Posterior vena cava (tissue), 2 donors: ENCODE measurements at places on chromosomes 4 and X. TPM values are rescaled to one million over a fixed set of nuclear protein-coding genes. Genes with fewer than 3 reads are reported as not detected.

GRCh38 chrX:110082161-110082560, 79.2 kb downstream of the TMEM164 start:
- DNase-seq, result no peak

GRCh38 chrX:78378476-78379115, 51.2 kb upstream of the CYSLTR1 start:
- DNase-seq, result no peak

GRCh38 chr4:17921451-17921850, 100.1 kb downstream of the LCORL start:
- no peak for DNase-seq

Gene CT45A1
- total RNA-seq, result not detected

GRCh38 chrX:48666649-48667048, 16.9 kb upstream of the WAS start:
- peak; percentile 35 for DNase-seq

DNA sequence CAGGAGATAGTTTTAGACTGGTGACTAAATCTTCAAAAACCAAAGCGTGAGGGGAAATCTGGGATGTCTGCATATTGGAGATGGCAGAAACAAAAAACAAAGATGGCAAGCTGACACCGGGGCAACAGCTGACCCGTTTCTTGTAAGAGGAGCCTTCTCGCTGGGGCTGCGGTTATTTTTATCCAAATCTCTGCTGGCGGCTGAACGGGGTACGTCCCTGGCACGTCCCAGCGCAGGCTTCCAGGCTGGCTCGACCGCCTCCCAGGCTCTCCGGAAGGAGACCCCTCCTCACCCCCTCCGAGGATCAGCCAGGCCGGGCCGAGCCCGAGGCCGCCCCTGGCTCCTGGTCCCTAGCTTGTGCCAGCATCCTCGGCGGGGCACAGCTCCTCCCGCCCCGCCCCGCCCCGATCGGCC, 403 bp downstream of the SGCB start:
- DNase-seq, result peak; percentile 80

Gene TLR10
- total RNA-seq, result not detected

DNA sequence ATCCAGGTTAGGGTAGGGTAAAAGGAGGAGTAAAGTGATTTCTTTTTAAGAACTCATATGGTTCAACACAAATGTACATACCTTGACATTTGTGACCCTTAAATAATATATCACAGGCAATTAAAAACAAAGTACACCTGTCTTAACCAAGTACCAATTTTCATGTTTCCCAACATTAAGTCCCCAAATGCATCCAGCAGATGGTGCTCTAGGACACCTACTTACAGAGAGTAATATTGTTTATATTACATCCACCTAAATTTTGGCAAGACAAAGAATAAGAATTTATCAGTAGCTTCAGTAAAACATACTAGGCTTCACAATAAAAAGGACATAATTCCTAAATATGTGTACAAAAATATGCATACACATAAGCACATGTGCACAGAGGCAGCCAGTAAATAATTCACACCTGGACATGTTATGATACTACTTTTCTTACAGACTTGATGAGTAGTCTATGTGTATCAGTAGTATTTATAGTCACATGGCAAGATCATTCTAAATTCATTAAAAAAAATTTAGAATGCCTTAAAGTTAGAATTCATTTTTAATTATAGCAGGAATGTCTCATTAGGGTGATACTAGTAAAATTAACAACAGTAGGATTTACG, 219.7 kb downstream of the DCLK2 start:
- DNase-seq, result no peak

Gene SH3BGRL
- total RNA-seq, result 170 TPM

GRCh38 chr4:8914461-8915171, 43.0 kb upstream of the HMX1 start:
- peak; percentile 74 for DNase-seq

DNA sequence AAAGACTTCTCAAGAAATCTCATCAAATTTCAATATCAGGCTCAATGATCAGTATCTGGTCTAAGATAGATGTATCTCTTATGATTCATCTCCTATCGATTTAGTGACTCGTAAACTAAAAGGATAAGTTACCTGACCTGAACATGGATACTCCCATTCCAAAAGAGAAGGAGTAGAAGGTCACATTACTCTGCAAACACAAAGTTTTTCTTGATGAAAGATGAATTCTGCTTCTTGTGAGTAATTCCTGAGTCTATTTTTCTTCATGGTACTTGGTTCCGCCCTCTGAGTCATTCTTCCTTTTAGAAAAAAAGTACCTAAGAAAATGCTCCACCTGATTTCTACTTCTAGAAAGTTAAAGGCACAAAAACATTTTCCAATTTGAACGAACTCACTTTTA, 223.1 kb upstream of the SLIT2 start:
- DNase-seq, result no peak

DNA sequence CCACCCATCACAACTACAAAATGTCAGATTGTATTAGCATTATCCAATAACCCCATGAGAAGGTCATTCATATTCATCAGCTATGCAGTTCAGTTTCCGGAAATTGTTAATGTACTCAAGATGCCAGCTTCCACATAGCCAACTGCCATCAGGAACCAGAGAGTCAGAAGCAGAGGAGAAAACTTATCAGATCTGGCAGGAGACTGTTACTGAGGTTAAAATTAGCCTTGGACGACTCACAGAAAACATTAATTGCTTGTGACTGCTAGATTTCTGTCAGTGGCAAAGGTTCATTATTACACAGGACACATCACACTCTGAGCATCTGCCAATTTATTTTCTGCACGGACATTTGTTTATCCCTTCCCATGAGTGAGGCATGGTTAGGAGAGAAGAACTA, 352.8 kb downstream of the DHRSX start:
- no peak for DNase-seq

Gene RIBC1
- 0.56 TPM for total RNA-seq

GRCh38 chrX:9349572-9350494, 115.0 kb upstream of the TBL1X start:
- DNase-seq, result no peak

DNA sequence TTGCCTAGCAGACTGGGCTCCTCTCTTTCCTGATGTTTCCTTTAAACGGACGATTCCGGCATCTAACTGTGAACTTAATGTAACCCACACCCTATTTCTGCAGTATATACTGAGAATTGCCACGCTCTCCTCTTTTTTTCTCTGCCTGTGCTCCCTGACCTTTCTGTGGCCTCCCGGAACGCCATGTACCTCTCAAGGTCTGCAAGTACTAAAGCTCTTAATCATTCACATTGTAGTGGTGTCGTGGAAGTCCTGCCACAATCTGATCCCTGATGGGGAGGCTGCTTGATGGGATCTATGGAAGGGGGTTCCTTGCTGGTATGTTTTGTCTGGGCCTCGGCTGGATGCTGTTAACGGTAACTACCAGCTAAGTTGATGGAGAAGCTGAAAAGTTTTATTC, 302.9 kb upstream of the EPHA5 start:
- DNase-seq, result no peak

Gene PCDH11X
- 0.52 TPM for total RNA-seq

Gene SSX1
- total RNA-seq, result not detected

GRCh38 chrX:107823456-107823855, 2.2 kb upstream of the MID2 start:
- DNase-seq, result no peak

- DNase-seq, result no peak
Measured at GRCh38 chr4:112277705-112278448, 7.8 kb downstream of the TIFA start.

Gene NDNF
- total RNA-seq, result 2.0 TPM

GRCh38 chr4:165991325-165992180, 118.5 kb downstream of the TLL1 start:
- no peak for DNase-seq

- DNase-seq, result no peak
Measured at GRCh38 chrX:134457708-134458107, 2.3 kb upstream of the HPRT1 start.

DNA sequence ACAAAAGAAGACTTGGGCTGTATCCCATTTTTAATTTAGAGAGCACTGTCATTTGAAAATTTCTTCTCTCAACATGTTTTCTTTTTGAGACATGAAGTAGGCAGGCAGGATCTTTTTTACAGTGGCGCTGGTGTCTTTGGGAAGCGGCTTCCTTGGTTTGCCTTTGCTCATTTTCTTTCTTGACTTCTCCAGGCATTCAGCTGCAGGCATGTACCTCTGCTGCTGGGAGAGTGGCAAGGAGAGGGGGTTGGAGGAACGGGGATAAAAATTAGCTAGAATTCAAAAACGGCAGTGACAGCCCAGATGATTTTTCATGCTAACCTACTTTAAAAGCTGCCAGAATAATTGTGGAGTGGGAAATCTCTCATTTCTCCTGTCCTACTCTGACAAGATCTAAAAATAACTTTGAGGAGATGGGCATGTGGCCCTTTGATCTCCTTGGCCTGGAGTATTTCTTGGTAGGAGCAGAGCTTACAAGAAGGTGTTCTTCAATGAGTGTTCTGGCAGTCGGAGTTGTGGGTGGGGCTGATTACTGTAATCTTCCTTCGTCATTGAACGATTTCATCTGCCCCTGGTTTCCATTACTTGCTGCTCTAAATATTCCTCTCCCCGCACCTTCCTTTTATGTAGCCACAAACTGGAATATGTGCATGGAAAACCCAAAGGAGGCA, 54.8 kb downstream of the TBL1X start:
- DNase-seq, result no peak

DNA sequence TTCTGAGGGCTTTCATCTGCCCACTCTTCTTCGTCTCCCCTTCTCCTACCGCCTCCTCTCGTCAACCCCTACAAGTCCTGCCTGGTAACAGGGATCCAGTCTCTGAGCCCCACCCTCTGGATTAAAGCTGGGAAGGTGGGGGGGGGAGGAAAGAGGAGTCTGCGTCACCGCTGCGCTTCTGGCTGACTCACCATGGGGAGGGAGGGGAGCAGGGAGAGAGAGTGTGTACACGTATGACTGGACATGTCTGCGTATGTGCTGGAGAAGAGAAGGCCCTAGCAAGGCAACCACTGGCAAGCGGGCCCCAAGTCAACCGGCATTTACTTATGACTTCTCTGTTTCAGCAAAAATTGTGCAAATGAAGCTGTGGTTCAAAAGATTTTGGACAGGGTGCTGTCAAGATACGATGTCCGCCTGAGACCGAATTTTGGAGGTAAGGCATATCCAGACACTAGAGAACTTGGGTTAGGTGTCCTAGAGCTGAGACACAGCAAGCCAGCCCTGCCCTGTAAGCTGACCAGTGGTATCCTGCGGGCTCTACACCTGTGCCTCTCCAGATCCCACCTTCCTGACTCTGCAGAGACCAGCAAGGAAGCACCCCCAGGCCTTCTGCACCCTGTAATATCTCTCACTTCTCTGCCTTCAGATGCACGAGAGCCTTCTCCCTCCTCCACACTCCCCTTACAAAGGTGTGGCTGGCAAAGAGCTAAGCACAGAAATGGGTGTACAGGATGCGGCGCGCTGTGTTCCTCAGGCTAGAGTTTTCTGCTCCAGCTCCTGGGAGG, 2.5 kb downstream of the GABRQ start:
- DNase-seq, result no peak

Gene TCEAL2
- 8.7 TPM for total RNA-seq

Gene VSIG4
- total RNA-seq, result 72.8 TPM

DNA sequence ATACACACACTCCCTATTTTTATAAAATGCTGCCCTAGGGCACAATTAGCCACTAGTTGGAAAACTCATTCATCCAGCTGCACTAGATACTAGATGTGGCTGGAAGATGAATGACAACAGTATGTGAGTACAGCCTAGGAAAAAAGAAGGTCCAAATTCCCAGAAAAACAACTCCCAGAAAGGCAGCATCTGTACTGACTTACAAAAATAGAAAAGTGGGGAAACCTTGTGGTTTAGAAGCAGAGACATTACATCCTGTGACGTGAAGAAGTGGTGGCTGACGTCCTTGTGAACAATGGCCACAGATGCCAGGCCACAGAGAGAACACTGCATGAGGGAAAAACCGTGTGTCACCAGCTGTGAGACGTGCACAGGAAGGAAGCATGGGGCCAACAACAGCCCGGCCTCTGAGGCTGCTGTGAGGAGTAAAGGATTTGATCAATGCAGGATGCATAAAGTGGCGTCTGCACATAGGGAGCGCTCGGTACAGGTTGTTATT, 81.2 kb downstream of the SPRY1 start:
- no peak for DNase-seq

DNA sequence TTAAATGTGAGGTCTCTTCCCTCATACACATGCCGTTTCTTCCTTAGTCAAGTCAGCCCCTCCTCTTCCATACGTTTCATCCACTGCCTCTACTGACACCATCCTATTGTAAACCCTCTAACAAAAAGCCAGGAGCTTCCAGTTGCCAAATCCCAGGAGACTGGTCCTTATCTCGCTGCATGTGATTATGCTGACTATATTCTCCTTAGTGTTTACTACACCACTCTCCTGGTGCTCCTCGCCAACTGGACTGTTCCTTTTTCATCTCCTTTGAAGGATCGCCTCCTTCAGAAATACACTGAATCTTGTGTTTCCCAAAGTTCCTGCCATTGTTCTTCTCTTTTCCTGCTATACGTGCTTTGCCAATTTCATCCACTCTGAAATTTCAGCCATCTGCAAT, 27.7 kb downstream of the MAML3 start:
- no peak for DNase-seq

DNA sequence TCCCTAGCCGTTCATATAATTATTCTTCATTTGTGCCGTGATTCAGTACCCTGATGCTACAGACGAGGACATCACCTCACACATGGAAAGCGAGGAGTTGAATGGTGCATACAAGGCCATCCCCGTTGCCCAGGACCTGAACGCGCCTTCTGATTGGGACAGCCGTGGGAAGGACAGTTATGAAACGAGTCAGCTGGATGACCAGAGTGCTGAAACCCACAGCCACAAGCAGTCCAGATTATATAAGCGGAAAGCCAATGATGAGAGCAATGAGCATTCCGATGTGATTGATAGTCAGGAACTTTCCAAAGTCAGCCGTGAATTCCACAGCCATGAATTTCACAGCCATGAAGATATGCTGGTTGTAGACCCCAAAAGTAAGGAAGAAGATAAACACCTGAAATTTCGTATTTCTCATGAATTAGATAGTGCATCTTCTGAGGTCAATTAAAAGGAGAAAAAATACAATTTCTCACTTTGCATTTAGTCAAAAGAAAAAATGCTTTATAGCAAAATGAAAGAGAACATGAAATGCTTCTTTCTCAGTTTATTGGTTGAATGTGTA, 7.0 kb downstream of the SPP1 start:
- no peak for DNase-seq

Gene CCKAR
- not detected for total RNA-seq

GRCh38 chrX:41096339-41096955, 11.2 kb downstream of the USP9X start:
- no peak for DNase-seq

GRCh38 chrX:131745942-131746489, 202.1 kb downstream of the OR13H1 start:
- DNase-seq, result no peak
